Fibroblast of lung (primary cell): ENCODE measurements at places on chromosomes 6 and 20.

DNA sequence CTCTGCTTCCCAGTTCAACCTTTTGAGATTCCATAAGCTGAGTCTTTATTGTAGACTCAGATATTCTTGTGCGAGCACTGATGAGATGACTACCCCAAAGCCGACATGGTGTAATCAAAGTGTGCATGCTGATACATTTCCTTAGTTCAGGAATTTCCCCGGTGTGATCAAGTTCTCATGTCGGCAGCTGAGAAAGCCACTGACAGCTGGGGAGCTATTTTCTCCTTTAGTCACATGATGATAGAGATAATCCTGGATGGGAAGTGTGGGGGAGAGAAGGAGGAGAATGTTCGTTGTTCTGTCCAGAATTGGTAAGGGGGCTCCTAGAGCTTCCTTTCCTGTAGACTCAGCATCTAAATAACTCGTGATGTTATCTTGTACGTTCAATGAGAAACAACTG, 7.7 kb upstream of the CAP2 start:
- DNase-seq: peak; percentile 67

- DNase-seq: no peak
These were observed 603.4 kb upstream of the JAG1 start for GRCh38 chr20:11277170-11277569.

GRCh38 chr6:14085176-14085787, 32.3 kb upstream of the CD83 start:
- no peak for DNase-seq

GRCh38 chr20:6496874-6497273, 270.6 kb upstream of the BMP2 start:
- no peak for DNase-seq

- peak; percentile 76 for DNase-seq
These were observed 181.9 kb upstream of the CCN2 start for GRCh38 chr6:132132924-132133639.

DNA sequence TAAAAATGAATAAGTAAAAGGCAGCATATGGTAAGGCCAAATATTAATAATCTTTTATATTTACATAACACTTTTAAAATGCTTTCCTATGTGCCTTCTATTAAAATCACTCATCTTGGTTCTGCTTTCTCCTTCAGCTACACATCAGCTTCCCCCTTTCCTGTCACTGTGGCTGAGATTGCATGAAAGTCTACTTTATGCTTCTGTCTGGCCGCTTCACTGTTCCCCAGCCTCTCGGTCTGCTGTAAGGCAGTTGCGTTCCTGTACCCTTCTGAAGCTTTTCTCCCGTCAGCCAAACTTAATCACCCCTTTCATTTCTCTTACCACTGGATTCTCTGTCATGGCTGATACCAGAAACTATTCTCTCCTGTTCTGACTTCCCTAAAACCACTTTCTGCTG, 34.6 kb downstream of the SOX4 start:
- no peak for DNase-seq

GRCh38 chr6:143592335-143592734, 80.8 kb upstream of the FUCA2 start:
- no peak for DNase-seq

DNA sequence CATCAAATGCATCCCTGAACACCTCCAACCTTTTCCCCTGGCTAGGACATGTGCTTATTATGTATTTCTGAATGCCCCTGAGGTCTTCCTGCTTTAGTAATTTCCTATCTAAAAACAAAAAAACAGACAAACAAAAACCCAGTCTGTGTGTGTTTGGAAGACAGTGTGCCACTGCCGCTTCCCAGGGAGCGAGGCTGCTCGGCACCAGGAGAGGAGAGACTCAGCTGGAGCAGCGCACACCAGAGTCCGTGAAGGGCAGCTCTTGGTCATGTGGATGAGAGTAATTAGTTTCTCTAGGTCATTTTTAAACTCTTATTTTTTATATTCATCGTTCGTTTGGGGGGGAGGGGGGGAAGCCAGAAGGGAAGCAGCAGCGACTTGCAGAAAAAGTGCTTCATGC, 10.0 kb upstream of the ANKRD60 start:
- no peak for DNase-seq

DNA sequence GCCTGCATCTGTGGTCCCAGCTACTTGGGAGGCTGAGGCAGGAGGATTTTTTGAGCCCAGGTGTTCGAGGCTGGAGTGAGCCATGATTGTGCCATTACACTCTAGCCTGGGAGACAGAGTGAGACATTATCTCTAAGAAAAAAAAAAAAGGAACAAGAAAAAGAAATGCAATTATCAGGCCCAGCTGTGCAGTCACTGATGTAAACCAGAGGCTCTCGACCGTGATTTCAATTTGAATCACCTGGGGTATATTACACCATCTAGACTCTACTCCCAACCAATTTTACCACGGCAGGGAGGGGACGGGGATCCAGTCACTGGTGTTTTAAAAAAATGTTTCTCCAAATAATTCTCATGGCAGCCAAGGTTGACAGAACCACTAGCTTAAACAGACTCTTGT, 48.8 kb upstream of the NKX2-2 start:
- DNase-seq: no peak

GRCh38 chr6:147392917-147393625, 115.4 kb upstream of the SAMD5 start:
- no peak for DNase-seq

- no peak for DNase-seq
These were observed 625.2 kb downstream of the EPM2A start for GRCh38 chr6:145110109-145110508.

GRCh38 chr20:41424546-41424945, 57.9 kb upstream of the EMILIN3 start:
- peak; percentile 28 for DNase-seq

DNA sequence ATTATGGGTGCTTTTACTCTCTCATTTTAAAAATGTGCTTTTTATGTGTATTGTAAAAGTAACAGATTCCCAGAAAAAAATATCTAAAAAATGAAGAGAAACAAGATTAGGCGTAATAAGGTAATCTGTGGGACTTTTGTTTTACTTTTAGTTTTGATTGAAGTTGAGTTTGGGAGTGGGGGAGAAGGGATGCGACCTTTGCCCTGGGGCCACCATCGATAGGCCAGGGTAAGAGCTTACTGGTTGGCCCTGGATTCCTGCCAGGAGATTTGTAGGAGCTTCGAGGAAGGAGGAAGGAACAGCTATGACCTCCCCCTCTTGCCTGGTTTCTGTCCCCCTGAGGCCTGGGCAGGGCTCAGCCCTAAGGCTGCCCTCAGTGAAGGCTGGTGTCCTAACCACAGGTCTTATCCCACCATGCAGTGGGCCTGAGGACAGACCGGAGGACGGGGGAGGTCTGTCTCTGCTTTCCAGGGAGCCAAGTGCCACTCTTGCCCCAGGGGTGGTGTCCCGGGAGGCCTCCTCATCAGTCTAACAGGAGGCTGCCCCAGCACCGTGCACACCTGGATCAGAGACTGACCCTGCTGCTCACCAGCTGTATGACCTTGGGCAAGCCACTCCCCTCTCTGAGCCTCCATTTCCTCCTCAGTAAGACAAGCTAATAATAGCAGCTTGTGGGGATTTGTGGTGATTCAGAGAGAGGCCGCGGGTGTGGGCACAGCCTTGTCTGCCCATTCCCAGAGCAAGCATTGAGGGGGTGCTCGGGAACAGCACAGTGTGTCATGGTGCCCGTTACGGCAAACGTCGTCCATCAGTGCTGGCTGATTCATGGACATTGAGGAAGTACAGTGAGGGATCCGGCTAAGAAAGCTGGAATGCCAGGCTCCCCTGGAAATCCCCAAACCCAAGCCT, 21.2 kb downstream of the TGM2 start:
- DNase-seq: peak; percentile 95

DNA sequence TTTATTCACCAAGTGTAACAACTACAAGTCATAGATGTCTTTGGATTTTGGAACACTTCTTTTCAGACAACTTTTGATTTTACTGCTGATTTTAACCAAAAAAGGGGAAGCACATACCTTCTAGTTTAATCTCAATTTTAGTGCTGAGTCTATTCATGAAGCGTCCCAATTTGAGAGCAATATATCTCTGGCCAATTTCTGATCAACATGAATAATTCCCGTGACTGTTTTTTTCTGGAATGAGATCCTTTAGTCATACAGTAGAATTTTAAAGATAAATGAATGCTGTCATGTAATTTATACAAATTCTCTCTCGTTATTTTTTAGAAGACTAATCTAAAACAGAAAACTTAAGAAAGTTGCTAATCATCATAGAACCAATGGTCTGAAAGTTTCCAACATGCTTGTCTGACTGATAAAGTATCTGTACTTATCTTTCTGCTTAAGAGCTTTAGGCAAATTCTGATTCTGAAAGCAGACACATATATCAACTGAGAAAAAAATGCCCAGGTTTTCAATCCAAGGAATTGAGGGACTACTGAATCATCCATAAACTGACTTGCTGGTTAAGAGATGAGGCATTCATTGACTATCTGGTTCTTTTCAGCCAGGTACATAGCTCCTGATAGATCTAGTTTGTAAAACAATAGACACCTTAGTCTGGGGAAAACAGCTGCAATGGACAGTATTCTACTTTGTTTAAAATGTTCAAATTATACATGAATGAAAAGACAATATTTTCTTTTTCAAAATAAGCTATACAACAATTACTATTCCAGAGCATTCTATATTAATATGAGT, 657.5 kb downstream of the RFPL4B start:
- DNase-seq: no peak

DNA sequence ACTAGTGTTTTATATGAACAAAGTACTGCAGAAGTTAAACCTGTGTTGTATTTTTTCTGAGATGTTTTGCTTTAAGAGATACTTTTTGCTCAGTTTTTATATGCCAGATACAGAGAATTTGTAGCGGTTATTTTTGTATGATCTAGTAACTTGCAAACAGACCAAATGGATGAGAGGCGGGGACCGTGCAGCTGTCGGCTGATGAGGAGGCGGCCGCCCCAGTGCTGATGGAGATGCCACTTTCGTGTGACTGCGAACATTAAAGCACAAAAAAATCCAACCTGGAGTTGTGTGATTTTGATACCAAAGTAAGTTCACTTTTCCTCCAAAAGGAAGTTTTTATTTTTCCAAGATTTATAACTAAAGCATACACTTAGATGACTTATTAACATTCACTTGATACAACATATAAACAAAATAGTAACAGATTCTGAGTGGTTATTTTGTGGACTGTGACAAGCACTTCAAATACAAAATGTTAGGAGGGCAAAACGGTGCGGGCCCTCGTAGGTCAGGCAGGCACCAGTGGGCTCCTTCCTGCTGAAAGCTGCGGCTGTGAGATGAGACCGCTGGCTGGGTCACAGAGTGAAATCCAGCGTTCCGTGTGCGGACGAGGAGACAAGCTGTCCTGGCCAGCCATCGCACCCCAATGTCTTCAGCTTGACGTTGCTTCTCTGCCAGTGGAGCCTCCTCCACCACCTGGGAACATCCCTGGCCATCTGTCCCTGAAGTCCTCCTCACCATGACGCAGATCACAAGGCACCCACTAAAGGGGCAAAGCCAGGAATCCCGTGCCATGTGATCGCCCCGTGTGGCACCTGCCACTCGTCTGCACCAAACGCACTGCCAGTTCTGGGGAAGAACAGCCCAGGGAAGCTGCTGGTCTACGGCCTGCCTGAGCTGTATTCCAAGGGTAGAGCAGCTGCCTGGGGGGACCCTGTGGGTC, 4.0 kb upstream of the OGFR start:
- DNase-seq: no peak

- no peak for DNase-seq
These were observed 42.5 kb downstream of the GABRR2 start for GRCh38 chr6:89272596-89272995.

- DNase-seq: no peak
These were observed 99.3 kb downstream of the TTLL2 start for GRCh38 chr6:167424060-167424673.
